ENCODE measurements at places on chromosomes 5 and 9.

DNA sequence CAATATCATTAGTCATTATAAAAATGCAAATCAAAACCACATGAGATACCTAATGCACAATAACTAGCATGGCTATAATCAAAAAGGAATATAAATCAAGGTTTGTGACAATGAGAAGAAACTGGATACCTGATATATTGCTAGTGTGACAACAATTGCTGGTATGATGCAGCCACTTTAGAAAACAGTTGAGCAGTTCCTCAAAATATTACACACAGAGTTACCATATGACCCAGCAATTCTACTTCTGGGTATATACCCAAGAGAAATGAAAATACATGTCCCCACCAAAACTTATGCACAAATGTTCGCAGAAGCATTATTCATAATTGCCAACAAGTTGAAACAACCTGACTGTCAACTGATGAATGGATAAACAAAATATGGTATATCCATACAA, 339.7 kb upstream of the POU5F2 start:
- DNase-seq, result no peak

DNA sequence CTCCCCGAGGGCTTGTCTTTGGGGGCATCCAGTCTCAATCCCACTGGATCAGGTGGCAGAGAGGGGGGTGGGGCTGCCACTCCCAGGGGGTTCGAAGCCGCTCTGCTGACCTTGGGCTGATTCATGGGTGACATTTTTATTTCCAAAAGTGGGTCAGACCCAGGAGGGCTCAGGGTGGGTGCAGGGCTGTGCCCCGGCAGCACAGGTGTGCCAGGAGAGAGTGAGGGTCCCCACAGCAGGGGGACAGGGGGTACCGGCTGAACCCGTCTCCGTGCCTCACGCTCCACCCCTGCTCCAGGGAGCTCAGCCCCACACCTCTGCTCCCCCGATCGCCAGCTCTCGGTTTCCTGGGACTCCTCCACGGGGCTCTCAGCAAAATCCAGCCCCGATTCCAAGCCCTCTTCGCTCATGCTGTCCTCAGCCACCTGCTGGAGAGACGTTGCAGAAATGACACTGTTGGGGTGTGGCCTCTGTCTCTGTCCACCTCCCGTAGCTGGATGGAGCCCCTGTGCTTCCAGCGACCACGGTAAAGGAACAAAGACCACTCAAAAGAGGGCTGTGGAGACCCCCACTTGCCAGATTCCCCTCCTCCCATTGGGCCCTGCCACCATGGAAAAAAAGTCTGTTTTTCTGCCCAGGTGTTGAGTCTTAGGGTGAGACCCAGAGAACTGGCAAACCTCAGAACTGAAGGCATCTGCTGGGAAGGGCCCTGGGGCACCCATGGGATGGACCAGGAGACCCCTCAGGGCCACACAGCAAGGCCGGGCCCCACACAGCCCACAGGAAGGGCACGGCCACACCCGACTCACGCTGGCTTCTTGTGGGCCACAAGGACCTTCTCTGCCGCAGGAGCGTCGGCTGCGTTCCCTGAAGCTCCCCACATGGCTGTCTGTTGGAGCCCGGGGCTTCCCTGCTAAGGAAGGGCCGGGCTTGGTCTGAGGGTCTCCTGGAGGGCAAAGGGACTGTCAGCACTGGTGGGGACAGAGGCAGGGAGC, 10.6 kb upstream of the QSOX2 start:
- no peak for DNase-seq

- DNase-seq, result no peak
Measured at GRCh38 chr5:83548581-83548980, 77.0 kb downstream of the VCAN start.

- DNase-seq, result no peak
Measured at GRCh38 chr5:40308867-40309266, 370.8 kb upstream of the PTGER4 start.

Measured in fibroblast of skin of back (primary cell).